ENCODE measurements at places on chromosomes 16 and 17.

- no peak for DNase-seq
Measured at GRCh38 chr17:49991409-49991808, 3.6 kb downstream of the DLX3 start.

DNA sequence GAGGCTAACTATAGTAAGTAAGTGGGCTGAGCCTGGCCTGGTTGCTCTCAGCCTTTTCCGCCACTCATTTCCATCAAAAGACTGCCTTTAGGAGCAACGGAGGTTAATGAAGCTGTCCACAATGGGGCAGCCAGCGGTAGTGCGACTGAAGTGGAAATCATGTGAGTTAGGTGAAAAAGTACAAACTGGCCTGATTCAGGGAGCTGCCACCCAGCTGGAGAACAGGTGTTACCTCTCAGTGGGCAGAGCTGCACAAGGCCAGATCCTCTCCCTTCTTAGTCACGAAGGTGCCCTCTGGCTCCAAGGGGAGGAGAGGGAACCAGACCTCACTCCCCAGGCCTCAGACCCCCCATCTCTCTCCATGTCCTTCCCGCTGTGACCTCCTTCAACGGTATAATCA, 34.4 kb upstream of the CDRT4 start:
- DNase-seq = no peak

DNA sequence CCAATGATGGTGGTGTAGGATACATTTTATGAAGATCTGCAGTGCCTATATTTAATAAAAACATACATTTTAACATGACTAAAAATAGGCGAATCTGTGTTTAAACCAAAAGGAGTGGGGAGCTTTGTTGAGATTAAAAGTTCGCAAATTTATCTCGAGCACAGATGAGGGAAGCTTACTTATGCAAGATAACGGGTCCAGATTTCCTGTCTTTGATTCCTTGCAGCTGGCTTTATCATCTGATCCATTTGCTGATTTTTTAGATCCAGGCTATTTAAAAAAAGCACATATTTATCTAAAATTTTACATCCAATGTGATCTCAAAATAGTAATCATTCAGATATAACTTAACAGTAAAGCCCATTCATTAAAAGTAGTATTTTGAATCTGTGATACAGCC, 57.0 kb upstream of the INTS2 start:
- no peak for DNase-seq

DNA sequence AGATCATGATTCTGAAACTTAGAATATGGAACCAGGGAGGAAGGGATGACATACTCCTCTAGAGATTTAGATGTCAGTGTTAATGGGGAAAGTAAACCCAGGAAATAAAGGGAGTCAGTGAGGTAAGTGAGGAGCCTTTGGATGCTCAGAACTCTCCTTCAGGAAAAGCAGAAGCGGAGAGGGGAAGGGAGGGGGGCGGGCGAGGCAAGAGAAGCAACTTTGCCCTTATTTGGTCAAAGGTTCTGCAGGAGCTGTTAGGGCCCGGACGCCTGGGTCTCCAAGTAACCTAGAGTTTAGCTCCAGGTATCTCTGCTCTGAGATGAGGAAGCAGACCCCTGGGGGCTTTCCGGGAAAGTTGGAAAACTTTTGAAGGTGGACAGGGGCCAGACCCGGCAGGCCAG, 1.3 kb downstream of the PFN1 start:
- no peak for DNase-seq

Data from mucosa of gallbladder (tissue), 1 donor.